HTR-8/SVneo (cell line): ENCODE measurements at places on chromosomes 1 and 21.

GRCh38 chr1:155186794-155187455 lies 13.3 kb downstream of the TRIM46 start:
- DNase-seq, result no peak

DNA sequence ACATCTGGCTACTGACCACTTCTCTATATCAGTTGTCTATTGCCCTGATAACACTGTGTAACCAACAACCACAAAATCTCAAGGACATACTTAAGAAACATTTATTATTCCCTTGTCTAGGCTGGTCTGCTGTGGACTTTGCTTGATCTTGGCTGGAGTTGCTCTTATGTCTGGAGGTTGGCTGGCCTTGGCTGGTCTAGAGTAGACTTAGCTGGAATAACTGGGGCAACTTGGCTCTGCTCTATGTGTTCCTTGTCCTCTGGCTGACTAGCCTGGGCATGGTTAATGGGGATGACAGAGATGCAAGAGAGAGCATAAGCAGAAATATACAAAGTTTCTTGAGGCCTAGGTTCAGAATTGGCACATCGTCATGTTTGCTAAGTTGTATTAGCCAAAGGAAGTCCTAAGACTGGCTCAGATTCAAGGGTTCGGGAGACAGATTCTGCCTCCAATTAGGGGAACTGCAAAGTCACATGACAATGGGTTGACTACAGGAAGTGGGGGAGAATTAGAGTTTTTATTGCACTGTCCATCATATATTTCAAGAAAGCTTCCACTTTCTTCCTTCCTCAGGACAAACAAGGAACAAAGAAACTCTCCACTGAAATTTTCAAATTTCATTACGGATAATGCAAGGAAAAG lies 61.4 kb upstream of the HMCN1 start:
- DNase-seq, result no peak

GRCh38 chr21:37453350-37453749 lies 86.8 kb downstream of the DYRK1A start:
- no peak for DNase-seq

- DNase-seq, result peak; percentile 58
These were observed 981 bp upstream of the KIAA1614 start for GRCh38 chr1:180911640-180912191.

- DNase-seq, result peak; percentile 14
These were observed 742 bp downstream of the SH3GLB1 start for GRCh38 chr1:86704972-86705664.

GRCh38 chr1:50974618-50974935 lies 4.5 kb downstream of the CDKN2C start:
- DNase-seq, result no peak

GRCh38 chr1:224378855-224379631 lies 22.4 kb downstream of the CNIH4 start:
- DNase-seq, result no peak

GRCh38 chr1:172960019-172960418 lies 90.7 kb downstream of the TNFSF18 start:
- no peak for DNase-seq

- DNase-seq, result no peak
These were observed 13.0 kb downstream of the PTPRC start for GRCh38 chr1:198651650-198652400.

DNA sequence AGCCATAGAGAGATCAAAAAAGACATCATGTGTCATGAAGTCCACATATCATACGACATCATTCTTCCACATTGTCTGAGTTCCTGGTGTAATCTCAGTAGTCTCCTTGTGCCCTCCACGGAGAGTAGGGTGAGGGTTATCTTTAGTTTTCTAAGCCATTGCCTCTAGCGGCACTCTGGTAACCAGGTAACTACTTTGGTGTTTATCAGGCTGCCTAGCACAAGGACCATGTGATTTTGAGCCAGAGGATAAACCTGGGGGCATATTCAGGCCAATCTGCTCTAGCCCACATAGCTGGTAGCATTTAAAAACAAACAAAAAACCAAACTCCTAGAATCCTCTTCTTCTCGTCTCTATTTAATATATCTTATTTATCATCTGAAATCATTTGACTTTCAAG lies 147.4 kb downstream of the GDAP2 start:
- DNase-seq, result no peak

DNA sequence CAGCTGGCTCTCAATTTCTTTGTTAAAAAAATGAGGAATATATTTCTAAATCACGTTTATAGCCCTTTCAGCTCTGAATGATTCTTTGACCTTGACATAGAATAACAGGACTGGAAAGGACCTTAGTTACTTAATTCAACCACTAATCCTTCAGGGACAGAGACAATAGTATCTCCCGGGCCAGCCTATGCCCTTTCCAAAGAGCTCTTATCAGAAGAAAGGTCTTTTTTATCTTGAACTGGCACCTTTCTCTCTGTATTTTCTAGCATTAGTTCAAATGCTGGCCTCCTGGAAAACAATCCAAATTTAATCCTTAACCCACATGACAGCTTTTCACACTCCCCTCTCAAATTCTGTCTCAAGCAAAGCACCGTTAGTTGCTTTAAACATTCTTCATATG lies 44.8 kb upstream of the FBXO28 start:
- DNase-seq, result no peak

- no peak for DNase-seq
These were observed 20.4 kb upstream of the PLXNA2 start for GRCh38 chr1:208264469-208265121.
